B cell (primary cell): ENCODE measurements at places on chromosomes 5 and 9. TPM values are rescaled to one million over a fixed set of nuclear protein-coding genes. Genes with fewer than 3 reads are reported as not detected.

GRCh38 chr5:5326115-5326758 lies 96.2 kb upstream of the ICE1 start:
- DNase-seq, result no peak

The NELFB gene
- 55.8 and 56.9 TPM in 2 replicates for total RNA-seq

GRCh38 chr5:66477596-66477995 lies 118.6 kb upstream of the MAST4 start:
- no peak for DNase-seq

GRCh38 chr9:133780962-133781827 lies 43.0 kb upstream of the SARDH start:
- DNase-seq, result no peak

GRCh38 chr5:157473383-157474320 lies 13.6 kb downstream of the NIPAL4 start:
- DNase-seq, result no peak

GRCh38 chr5:148778882-148779281 lies 47.5 kb upstream of the ADRB2 start:
- no peak for DNase-seq
